ENCODE measurements at places on chromosomes 12 and 14. TPM values are rescaled to one million over a fixed set of nuclear protein-coding genes. Genes with fewer than 3 reads are reported as not detected.
A peak's percentile ranks its signal among the peaks of the same experiment; 100 is the strongest.

DNA sequence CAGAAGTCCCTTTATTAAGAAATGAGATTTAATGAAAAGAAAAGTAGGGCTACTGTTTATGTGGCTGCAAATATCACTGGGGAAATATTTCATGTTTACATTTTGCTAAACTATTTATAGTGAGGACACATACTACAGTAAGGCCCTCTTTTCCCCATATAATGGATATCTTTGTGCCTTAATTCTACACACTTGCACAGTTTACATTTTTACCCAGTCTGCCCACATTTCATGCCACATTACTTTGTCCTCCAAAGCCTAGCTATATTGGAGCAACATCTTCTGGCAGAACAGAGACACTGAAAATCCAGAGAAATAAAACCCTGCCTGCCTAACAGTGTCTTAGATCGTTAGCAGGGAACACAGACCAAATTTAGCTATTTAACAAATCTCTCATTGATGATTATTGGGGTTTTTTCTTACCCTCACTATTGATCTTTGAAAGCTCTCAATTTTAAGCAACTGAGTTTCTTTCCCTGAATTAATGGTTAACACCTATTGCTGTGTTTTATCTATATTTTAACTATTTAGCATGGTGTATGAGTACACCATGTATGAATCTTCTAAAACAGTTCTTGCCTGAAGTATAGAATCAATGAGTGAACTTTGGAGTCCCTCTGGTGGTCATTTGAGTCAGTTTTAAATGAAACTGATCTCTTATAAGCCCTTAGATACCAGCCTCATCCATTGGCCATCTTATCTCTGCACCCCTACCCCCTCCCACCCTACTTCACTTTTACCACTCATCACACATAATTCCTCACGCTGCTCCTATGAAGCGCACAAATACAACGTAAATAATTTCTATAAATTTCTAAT is 170.2 kb downstream of the BCAT1 start:
- H3K27me3 ChIP-seq: no peaks in the 10 kb centered on the region
- no peak overlapping the region for H3K4me3 ChIP-seq
- H3K4me1 ChIP-seq: no peaks in the 10 kb centered on the region
- H3K36me3 ChIP-seq: no peaks in the 10 kb centered on the region
- peak; percentile 6 for DNase-seq
- H3K27ac ChIP-seq: no peak overlapping the region

DNA sequence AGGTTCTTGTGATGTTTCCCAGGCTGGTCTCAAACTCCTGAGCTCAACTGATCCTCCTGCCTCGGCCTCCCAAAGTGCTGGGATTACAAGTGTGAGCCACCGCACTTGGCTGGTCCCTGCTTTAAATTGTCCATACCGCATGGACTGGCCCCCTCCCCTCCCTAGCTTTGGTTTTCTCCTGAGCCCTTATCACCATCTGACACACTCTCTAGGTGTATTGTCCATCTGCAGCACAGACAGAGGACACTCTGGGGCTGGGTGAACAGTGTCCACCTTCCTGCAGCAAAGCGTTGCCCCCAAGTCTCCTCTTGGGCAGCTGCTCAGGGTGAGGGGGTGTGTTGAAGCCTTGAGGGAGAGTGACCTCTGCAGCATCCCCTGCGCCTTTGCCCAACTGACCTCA is 36.0 kb upstream of the DLK1 start:
- no peaks in the 10 kb centered on the region for H3K36me3 ChIP-seq
- peaks cover 7% of the 10 kb centered on the region for H3K27me3 ChIP-seq
- no peak for DNase-seq
- H3K27ac ChIP-seq: no peak overlapping the region
- H3K4me3 ChIP-seq: no peak overlapping the region

GRCh38 chr12:55935738-55936151 is 4.8 kb downstream of the DGKA start:
- peaks cover 20% of the 10 kb centered on the region for H3K36me3 ChIP-seq
- H3K27ac ChIP-seq: no peak overlapping the region
- peaks cover 18% of the 10 kb centered on the region for H3K27me3 ChIP-seq
- peak overlapping the region; percentile 74 for H3K4me3 ChIP-seq
- DNase-seq: no peak

- H3K27ac ChIP-seq: no peak overlapping the region
- DNase-seq: no peak
- no peak overlapping the region for H3K4me3 ChIP-seq
- H3K4me1 ChIP-seq: no peaks in the 10 kb centered on the region
- H3K27me3 ChIP-seq: peaks cover 11% of the 10 kb centered on the region
Measured at GRCh38 chr12:130041983-130042812, 120.1 kb upstream of the FZD10 start.

The POLE2 gene
- total RNA-seq: 6.7 TPM

GRCh38 chr14:89576145-89576927 is 159.3 kb upstream of the FOXN3 start:
- H3K27me3 ChIP-seq: peaks cover 1% of the 10 kb centered on the region
- H3K4me3 ChIP-seq: no peak overlapping the region
- H3K36me3 ChIP-seq: no peaks in the 10 kb centered on the region
- peaks cover 38% of the 10 kb centered on the region for H3K4me1 ChIP-seq
- H3K27ac ChIP-seq: peak overlapping the region; percentile 6

The ITGA7 gene
- total RNA-seq: 4.0 TPM

- no peak overlapping the region for H3K27ac ChIP-seq
- H3K36me3 ChIP-seq: no peaks in the 10 kb centered on the region
- H3K4me3 ChIP-seq: no peak overlapping the region
- H3K27me3 ChIP-seq: no peaks in the 10 kb centered on the region
- peaks cover 8% of the 10 kb centered on the region for H3K4me1 ChIP-seq
Measured at GRCh38 chr14:54617467-54617866, 50.5 kb downstream of the SAMD4A start.

GRCh38 chr12:43308776-43309175 is 243.2 kb downstream of the ADAMTS20 start:
- H3K4me1 ChIP-seq: peaks cover 4% of the 10 kb centered on the region
- no peak for DNase-seq
- no peaks in the 10 kb centered on the region for H3K36me3 ChIP-seq
- H3K27me3 ChIP-seq: peaks cover 3% of the 10 kb centered on the region
